Activated CD8-positive, alpha-beta memory T cell treated with anti-CD3 and anti-CD28 coated beads for 48 hours (primary cell): ENCODE measurements at places on chromosomes 6 and 20.
A peak's percentile ranks its signal among the peaks of the same experiment; 100 is the strongest.

- no peak for DNase-seq
Measured at GRCh38 chr6:161308075-161308655, 34.3 kb upstream of the AGPAT4 start.

GRCh38 chr20:43187476-43188233 lies 2.1 kb downstream of the PTPRT start:
- peak; percentile 23 for DNase-seq

DNA sequence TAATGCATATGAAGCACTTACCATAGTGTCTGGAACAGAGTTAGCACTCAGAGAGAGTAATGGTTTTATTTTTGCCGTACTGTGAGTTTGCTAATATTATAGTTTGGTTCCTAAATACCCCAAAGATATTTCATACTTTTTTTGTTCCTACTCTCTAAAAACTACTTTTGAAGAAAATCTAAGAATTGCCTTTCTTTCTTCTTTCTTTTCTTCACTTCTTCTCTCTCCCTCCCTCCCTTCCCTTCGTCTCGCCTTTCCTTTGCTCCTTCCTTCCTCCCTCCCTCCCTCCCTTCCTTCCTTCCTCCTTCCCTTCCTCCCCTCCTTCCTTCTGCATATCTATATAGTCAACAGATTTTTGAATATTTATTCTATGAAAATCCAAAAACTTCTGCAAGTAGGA lies 351.7 kb upstream of the RSPO3 start:
- DNase-seq, result no peak

DNA sequence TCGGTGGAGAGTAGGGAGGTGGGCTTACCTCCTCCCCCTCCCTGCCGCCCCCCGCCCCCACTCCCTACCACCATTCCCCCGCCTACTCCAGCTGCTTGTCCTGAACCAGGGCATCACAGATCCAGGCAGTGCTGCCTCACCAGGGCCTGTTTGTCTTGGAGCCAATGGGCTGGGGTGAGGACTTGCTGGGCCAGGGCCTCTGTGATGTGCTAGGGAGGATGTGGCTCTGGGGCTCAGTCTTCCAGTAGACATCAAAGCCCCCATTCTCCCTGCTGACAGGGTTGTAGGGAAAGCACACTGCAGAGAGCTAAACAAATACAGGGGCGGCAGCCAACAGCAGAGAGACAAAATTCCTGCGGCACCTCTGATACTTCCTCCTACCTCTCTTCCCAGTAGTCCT lies 48.2 kb upstream of the NXT1 start:
- no peak for DNase-seq

DNA sequence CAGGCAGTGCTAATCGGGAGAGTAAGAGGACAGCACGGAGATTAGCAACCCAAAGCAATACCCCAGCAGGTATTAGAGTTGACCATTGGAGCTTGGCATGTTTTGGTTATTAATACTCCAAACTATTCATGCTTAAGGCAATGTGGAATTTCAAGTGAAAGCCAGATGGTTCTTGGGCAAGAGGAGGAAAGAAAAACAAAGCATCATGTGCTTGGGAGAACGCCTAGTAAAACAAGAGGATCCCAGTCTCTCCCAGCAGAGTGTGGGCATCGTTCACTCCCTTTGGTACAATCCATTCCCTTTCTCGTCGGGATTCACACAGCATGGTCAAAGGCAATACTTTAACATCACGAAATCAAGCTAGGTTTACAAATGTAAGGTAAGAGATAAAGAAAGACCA lies 349.8 kb downstream of the PRKN start:
- no peak for DNase-seq

DNA sequence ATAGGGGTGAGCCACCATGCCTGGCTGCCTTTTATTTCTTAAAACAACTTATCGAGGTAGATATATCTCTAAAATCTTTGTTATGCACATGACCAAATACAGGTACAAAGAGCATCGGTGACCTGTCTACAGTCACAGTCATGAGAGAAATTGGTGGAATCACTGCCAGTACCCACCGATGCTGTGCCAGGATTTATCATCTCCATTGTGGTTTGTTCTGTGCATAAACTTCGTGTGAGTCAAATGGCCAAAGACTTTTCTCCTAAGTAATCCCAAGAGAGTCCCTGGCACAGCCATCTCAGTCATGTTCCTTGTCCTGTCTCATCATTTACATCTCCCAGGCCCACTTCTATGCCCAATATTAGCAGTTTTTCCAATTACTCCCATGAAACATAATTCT lies 9.0 kb downstream of the GSTA3 start:
- DNase-seq, result no peak

- DNase-seq, result no peak
Measured at GRCh38 chr20:22617160-22617559, 32.8 kb upstream of the FOXA2 start.

- DNase-seq, result no peak
Measured at GRCh38 chr20:49570828-49571552, 3.1 kb upstream of the PTGIS start.

DNA sequence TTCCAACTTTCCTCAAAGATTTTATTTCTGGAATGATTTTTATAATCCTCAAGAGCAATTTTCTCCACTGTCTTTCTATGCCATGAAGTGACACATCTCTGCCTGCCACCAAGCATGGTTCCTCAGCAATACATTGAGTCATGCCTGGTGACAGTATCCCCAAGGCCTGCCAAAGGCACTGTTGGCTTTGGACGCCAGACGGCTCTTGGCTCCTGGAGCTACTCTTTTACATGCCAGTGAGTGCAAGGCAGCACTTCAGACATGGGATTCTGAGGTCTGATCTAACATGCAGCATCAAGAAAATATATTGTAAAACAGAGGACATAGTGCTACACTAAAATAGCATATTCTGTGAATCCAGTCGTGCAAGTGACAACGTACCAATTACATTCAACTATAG lies 20.1 kb upstream of the PLEKHG1 start:
- DNase-seq, result no peak

- DNase-seq, result no peak
Measured at GRCh38 chr6:11228935-11229654, 3.4 kb downstream of the NEDD9 start.

DNA sequence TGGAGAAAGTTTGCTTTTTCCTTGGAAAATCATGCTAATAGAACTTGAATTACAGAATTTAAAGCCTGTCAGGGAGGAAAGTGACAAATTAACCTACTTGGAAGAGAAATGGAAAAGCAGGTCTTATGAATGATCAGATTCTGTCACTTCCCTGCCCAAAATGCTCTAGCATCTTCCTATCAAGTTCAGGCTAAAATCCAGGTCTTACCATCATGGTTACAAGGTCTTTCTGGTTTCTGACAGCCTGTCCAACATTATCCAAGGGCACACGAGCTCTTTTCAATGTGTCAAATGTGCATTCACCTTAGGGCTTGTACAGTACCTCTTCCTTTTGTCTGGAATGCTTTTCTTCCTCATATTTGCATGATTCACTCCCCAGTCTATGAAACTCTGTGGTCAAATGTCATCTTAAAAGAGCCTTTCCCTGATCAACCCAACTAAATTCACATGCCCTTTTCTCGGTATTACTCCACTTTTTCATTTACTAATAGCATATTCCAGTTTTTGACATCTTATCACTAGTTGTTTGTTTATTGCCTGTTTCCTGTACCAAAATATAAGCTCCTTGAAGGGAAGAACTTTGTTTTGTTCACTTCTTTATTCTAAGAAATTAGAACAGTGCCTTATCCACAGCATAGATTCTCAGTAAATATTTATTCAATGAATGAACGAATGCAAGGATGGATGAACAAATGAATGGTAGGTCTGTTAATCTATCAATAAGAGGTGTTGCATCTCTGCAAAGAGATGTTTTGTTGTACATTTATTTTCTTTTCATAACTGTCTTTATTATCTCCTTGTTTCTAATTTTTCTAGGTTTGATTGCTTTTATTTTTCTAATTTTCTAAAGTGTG lies 139.5 kb downstream of the BCAS1 start:
- DNase-seq, result no peak

DNA sequence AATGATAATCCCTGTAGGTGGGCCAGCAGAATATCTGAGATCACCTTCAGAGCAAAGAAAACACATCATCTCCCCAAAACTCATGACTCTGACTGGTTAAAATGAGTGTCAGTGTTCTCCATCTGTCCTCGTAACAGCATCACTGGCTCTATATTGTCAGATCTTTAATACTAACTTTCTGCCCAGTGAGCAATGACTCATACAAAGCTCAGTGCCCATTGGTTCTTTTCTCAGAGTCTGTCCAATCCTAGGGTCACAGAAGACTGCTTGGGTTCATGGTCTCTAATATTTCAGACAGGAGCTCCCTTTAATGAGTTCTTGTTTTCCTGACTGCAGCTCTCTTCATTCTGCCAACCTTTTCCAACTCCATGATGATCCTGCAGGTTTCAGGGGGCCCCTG lies 36.4 kb downstream of the HLA-DPB1 start:
- no peak for DNase-seq

DNA sequence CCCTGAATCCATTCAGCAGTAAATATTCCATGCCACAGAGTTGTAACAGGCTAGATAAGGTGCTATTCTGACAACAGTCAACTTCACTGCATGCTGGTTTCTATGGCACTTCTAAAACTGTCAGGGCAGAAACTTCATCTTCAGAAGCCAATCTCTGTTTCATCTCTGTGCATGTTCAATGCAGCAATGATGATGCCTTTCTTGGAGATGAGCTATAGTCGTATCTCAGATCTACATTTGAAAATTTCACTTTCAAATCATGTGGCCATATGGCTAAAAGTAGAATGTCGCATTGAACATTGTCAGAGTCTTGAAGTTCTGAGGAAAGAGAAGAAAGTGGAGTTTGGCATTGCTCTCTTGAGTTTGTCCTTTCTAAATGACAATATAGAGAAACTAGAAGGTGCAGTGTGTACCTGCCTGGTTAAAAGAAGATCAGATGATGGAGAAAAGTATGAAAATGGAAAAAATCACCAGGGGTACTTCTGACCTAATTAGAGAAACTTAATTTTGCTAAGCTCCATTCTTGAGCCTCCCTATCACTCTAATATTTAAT lies 49.0 kb upstream of the VSTM2L start:
- DNase-seq, result no peak

DNA sequence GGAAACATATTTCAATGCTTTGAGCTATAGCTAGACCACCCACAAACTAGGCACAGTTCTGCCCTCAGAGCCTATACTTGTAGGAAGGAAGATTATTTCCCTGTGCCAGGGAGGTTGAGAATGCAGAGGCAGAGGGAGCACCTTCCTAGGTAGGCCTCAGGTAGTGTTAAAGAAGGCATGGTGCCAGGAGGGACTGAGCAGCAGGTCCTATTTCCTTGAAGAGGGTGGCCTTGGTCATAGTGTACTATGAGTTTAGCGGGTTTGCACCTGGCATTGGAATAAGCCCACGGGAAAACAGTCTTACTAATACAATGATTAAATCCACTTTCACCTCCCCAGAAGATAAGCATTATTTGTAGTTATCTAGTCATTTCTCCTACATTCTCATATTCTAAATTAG lies 375.4 kb downstream of the CDKAL1 start:
- DNase-seq, result no peak

GRCh38 chr6:37679539-37680476 lies 17.9 kb downstream of the MDGA1 start:
- DNase-seq, result no peak

- no peak for DNase-seq
Measured at GRCh38 chr20:53611449-53611894, 17.8 kb upstream of the ZNF217 start.

GRCh38 chr20:19765913-19766312 lies 7.9 kb downstream of the RIN2 start:
- DNase-seq, result no peak

GRCh38 chr6:124943658-124944057 lies 18.6 kb upstream of the RNF217 start:
- DNase-seq, result no peak

GRCh38 chr6:52675372-52675771 lies 4.5 kb downstream of the TMEM14A start:
- DNase-seq, result no peak

DNA sequence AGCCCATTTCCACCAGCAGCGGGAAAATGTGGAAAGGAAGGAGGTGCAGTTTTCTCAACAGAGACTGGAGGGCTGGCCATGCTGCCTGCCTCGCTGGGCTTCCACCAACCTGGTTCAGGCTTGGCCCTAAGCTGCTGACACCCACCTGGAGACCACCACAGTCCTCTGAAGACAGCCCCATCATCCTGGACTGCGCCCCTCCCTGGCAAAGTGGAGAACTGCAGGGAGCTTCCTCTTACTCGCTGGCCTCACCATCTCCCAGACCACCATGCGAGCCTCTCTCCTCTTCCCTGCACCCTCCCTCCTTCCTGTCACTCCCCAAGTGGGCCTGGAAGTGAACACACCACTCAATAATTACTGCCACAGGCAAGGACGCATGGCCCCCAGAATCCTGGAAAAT lies 71.5 kb downstream of the PSMG4 start:
- no peak for DNase-seq

- DNase-seq, result no peak
Measured at GRCh38 chr6:33147807-33148666, 44.2 kb downstream of the COL11A2 start.

GRCh38 chr6:138920906-138921305 lies 67.1 kb downstream of the REPS1 start:
- no peak for DNase-seq

- no peak for DNase-seq
Measured at GRCh38 chr6:153096792-153097191, 34.3 kb downstream of the RGS17 start.

GRCh38 chr6:166257911-166258318 lies 50.3 kb downstream of the PRR18 start:
- no peak for DNase-seq

DNA sequence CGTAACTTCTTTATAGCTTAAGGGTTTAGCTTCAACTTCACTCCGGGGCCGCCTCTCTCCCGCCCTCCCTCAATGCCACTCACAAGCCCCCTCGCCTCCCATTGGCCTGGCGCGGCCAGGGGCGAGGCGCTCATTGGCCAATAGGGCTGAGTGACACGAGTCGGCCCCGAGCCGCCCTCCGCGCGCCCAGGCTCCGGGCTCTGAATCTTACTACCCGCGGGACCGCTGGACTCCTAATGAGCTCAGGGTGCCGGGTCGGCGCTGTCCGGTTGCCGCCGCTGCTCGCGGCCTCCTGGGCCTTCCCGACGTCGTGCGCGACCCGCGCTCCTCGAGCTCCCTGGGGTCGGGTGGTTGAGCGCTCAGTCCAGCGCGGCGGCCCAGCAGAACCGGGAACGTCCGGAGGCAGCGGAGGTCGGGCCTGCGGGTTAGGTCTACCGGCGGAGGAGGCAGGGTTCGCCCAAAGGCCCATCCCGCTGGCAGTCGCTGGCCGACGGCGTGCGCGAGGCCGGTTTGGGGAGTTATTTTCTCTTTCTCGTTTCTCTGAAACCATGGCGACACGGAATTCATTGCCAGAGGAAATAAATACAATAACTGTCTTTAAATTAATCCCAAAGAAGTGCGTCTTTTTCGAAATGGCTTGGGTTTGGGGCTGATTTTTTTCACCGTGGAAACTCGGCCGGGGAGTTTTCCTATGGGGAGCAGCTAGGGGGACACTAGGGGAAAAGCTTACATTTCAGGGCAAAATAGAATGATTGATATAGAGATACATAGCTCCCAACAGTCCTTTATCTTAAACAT lies at the start of gene SIM1:
TSS of gene SIM1 (minus strand) at position 19 of the 798 bp plus-strand sequence. CDS start 1,453 bp downstream, outside the sequence.
- no peak for DNase-seq

GRCh38 chr6:27871924-27872638 lies 40.1 kb downstream of the OR2B2 start:
- peak; percentile 52 for DNase-seq

GRCh38 chr6:159116343-159116742 lies 52.9 kb upstream of the FNDC1 start:
- DNase-seq, result no peak

GRCh38 chr6:157249826-157250225 lies 73.5 kb downstream of the TMEM242 start:
- no peak for DNase-seq
